ENCODE measurements at places on chromosomes 5 and 9.

DNA sequence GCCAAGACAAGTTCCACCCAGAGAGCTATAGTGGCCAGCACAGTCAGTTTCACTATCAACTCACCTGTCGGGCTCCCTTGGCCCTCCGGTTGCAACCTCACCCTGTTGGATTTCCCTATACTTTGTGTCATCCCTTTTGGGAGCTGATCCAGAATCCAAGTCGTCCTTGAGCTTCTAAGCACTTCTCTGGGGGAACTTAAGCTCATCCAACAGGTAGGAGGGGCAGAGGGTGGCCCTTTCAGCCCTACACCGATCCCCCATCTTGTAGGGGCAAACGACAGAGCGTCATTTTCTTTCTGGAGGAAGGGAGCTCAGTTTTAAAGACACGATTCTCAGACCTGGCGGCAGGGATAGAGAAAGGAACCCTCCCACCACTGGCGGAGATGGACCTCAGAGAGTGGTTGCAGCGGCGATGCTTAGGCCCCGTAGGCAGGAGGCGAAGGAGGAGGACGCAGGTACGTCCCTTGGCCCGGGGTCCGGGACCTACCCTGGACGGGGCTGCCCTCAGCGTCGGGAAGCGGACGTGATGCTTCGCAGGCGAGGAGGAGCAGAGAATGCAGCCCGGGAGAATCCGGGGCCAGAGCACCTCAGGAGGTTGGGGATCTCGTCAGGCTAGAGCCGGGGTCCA is 519 bp downstream of the ZER1 start:
- DNase-seq = no peak

DNA sequence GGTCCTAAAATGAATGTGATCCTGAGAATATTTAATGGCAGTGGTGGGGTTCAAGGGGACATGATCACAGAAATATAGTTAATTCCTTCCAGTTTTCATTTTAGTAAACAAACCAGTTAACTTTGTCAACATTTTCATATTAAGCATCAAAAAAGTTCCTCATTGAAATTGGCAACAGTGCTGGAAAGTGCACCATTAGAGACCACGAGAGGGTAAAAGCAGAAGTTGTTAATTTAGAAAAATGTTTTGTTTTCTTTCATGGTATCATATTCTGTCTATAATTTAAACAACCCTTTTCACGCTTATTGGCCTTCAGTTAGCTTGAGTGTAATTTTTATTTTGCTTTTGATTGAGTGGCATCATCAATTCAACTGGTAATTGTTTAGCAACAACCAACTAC is 11.9 kb downstream of the GIN1 start:
- DNase-seq = no peak

GRCh38 chr9:131808291-131808690 is 68.4 kb upstream of the RAPGEF1 start:
- no peak for DNase-seq

DNA sequence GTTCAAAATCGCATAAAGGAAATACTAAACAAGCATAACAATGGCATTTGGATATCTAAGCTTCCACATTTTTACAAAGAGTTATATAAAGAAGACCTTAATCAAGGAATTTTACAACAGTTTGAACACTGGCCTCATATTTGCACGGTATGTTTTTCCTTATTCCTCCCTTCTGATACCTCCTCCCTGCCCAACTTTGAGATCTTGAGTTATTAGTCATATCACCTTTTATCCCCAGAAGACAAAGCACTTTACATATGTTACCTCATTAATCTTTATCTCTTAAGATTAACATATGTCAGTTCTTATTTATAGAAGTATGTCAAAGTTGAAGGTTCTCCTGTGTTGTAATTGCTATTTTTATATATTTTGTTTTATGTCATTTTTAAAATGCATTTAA is 29.8 kb downstream of the TDRD7 start:
- DNase-seq = no peak

GRCh38 chr9:33041432-33042188 is 16.5 kb downstream of the DNAJA1 start:
- no peak for DNase-seq

GRCh38 chr9:134522502-134522848 is 119.1 kb upstream of the COL5A1 start:
- DNase-seq = no peak

DNA sequence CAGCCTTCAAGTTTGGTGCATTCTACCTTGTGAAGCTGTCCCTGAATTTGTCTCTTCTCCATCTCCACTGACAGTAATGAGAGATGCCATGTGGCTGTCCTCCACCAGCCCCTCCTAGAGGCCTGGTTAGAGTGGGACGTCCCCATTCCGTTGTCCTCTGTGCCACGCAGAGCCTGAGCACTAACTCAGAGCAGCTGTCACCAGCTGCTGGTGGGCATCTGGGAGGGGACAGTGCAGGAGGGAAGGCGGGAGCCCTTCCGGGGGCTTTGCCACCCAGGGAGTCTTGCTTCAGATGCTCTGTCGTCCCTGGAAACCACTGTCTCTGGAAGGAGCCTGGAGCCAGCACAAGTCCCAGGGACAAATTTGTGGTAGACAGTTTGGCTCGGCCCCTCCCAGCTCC is 78.6 kb downstream of the PDZD2 start:
- DNase-seq = peak; percentile 42

GRCh38 chr9:114503522-114504340 is 1.5 kb downstream of the WHRN start:
- DNase-seq = no peak

- DNase-seq = peak; percentile 73
These were observed 542 bp upstream of the TRIM52 start for GRCh38 chr5:181261320-181262049.

DNA sequence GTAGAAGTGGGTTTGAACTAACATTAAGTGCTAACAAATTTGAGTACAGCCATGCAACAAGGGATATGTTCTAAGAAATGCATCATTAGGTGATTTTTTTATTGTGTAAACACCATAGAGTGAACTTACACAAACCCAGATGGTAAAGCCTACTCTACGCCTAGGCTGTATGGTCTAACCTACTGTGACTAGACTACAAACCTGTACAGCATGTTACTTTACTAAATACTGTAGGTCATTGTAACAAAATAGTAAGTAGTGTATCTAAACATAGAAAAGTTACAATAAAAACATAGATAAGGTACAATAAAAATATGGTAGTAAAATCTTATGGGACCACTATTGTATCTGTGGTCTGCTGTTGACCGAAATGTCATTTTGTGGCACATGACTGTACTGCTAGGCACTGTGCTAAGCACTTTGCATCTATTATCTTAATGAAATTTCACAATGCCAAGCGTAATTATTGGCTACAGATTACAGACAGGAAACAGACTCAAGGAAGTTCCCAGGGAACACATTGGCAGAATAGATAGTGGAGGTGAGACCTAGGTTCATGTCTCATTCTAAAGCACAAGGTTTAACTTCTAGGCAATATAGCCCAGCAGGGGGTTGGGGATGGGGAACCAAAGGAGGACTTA is 62.7 kb downstream of the ATP10B start:
- no peak for DNase-seq

- DNase-seq = peak; percentile 89
These were observed 118.4 kb downstream of the GDNF start for GRCh38 chr5:37721447-37721871.

GRCh38 chr9:116490321-116490720 is 196.8 kb upstream of the TRIM32 start:
- DNase-seq = no peak

DNA sequence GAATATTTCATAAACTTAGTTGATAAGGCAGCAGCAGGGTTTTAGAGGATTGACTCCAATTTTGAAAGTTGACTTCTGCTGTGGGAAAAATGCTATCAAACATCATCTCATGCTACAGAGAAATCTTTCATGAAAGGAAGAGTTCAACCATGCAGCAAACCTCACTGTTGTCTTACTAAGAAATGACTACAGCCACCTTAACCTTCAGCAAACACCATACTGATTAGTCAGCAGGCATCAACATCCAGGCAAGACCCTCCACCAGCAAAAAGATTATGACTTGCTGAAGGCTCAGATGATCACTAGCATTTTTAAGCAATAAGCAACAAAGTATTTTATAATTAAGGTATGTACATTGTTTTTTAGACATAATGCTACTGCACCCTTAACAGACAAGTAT is 7.6 kb downstream of the TMEM174 start:
- no peak for DNase-seq

GRCh38 chr5:39691993-39692392 is 267.2 kb upstream of the DAB2 start:
- no peak for DNase-seq

DNA sequence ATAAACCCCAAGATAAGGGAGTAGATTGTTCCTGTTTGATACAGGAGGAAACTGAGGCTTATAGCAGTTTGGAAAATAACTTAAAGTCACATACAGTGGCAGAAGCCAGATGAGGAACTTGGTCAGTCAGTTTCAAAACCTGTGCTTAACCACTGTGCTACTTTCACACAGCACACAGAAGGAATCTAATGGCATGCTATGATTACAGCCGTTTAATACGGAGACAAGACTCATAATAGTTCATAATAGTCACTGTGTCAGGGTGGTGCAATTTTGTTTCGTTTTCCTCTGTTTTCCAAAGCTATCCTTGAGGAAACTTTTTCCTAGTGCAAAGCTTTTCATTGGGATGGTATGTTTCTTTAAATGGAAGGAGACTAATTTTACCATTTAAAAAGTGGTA is 112.3 kb downstream of the GCNT1 start:
- DNase-seq = no peak

GRCh38 chr5:59486508-59486907 is 407.0 kb downstream of the PDE4D start:
- DNase-seq = no peak

DNA sequence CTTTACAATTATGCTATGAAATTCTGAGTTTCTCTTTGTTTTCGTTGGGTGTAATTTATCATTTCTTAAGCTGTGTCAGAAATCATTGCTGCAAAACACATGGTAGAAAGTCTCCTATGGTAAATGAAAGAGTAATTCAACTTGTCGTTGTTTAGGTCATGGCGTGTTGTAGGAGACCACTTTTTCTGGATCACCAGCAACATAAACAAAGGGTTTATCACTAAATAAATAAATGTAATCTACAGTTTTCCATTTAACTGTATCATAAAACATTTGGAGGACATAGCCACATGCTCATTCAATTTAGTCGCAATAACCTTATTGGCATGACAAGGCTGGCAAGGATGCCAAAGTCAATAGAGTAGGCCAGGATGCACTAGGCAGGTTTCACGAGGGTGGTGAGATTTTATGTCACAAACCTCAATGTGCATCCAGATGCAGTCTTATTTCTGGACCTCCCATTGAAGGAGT is 154.4 kb upstream of the ERCC6L2 start:
- DNase-seq = no peak

GRCh38 chr5:154367101-154367500 is 78.7 kb upstream of the SAP30L start:
- no peak for DNase-seq

- DNase-seq = peak; percentile 41
These were observed 41.2 kb downstream of the THBS4 start for GRCh38 chr5:80076131-80077050.

DNA sequence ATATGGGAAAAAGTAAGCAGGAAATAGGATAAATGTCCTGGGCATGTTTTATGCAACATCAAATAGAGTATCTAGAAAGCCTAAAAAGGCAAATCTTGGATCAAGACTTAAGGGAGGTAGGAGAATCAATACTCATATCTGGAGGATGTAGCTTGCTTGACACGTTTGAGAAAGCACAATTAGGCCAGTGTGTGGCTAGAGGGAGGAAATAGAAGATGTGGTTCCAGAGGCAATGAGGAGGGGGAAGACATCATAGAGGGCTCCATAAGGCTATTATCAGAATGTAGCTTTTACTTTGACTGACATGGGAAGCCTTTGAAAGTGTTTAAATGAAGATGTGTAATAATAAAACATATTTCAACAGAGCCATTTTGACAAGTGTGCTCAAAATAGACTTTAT is 200.7 kb upstream of the CDH12 start:
- DNase-seq = no peak

- DNase-seq = no peak
These were observed 55.6 kb downstream of the SETX start for GRCh38 chr9:132299221-132299620.

GRCh38 chr5:83777856-83778255 is 57.2 kb upstream of the HAPLN1 start:
- DNase-seq = no peak

GRCh38 chr5:74095871-74096270 is 469.9 kb downstream of the ARHGEF28 start:
- no peak for DNase-seq

GRCh38 chr5:67283275-67283987 is 86.8 kb upstream of the CD180 start:
- no peak for DNase-seq

DNA sequence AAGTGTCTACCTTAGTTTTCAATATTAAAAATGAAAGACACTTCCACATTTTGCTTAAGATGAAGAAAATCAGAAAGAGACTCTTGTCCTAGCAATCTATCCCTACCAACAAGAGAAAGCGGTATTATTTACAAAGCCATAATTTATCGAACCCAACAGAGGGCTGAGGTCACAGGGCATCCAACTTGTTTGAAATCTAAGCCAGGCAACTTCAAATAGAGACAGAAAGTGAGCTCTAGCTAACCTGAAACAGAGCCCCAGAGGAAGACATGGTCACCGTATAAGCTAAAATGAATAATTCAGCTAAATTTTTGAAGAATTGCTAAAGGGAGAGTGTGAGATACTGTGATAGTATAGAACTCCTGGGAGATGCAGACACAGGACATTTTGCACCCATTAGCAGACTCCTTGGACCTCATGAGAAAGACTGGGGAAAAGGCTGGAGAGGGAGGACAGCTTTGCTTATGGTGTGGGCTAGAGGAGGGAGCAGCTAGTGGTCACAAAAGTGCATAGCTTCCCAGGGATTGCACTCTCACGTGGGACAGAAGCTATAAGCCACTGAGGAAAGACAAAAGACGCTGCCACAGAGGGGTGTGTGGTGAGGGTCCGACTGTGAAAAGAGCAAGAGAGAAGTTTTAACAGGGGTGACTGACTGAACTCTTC is 624.2 kb upstream of the GRIN3A start:
- DNase-seq = no peak

- DNase-seq = peak; percentile 18
These were observed 11.9 kb downstream of the LCN1 start for GRCh38 chr9:135533113-135533512.

GRCh38 chr5:13740471-13740870 is 204.0 kb downstream of the DNAH5 start:
- no peak for DNase-seq

GRCh38 chr5:176996780-176997179 is 9.8 kb downstream of the UIMC1 start:
- no peak for DNase-seq

- DNase-seq = no peak
These were observed 142.0 kb downstream of the RORB start for GRCh38 chr9:74639112-74639511.

GRCh38 chr5:55497712-55498111 is 37.1 kb downstream of the PLPP1 start:
- DNase-seq = no peak

GRCh38 chr5:36300927-36301540 is 668 bp downstream of the RANBP3L start:
- no peak for DNase-seq

GRCh38 chr5:160702934-160703333 is 149.1 kb downstream of the ATP10B start:
- no peak for DNase-seq

Data from A673 (cell line).